ENCODE measurements at places on chromosomes 3 and 15.

DNA sequence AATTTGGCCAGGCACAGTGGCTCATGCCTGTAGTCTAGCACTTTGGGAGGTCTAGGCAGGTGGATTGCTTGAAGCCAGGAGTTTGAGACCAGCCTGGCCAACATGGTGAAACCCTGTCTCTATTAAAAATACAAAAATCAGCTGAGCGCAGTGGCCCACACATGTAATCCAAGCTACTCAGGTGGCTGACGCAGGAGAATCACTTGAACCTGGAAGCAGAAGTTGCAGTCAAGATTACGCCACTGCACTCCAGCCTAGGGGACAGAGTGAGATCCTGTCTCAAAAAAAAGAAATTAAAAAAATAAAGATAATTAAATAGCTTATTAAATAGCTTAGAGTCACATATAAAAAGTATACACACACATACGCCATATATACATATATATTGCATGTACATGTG lies 3.7 kb upstream of the TIPARP start:
- no peak for DNase-seq

DNA sequence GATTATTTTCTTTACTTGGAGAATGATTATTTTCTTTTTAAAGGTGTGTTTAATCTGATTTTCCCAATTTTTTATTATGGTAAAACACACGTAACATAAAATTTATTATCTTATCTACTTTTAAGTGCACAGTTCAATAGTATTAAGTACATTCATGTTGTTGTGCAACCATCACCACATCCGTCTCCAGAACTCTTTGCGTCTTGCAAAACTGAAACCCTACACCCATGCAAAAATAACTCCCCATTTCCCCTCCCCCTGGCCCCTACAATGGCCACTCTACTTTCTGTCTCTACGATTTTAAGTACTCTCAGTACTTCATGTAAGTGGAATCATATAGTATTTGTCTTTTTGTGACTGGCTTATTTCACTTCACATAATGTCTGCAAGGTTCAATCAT lies 230.7 kb downstream of the SATB1 start:
- no peak for DNase-seq

- no peak for DNase-seq
Observed at GRCh38 chr3:194197396-194197960, 61.5 kb downstream of the HES1 start.

DNA sequence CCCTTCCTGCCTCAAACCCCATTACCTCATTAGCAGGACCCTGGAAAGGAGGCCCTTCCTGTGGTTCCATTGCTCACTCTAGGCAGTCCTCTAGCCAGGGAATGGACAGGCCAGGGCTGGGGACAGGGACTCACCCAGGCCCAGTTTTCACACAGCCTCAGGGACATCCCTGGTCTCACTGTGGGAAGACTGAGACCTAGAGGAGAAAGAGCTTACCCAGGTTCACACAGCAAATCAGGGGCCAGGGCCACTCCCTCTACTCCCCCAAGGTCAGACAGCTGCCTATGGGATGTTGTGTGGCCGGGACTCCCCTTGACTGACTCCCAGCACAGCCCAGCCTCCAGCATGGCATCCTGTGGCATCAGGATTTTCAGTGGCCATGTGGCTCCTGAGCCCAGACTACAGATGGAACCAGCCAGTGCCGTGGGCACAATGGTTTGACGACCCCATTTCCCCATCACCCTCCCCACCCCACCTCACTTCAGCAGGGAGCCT lies 49.3 kb downstream of the ADAMTS7 start:
- no peak for DNase-seq

DNA sequence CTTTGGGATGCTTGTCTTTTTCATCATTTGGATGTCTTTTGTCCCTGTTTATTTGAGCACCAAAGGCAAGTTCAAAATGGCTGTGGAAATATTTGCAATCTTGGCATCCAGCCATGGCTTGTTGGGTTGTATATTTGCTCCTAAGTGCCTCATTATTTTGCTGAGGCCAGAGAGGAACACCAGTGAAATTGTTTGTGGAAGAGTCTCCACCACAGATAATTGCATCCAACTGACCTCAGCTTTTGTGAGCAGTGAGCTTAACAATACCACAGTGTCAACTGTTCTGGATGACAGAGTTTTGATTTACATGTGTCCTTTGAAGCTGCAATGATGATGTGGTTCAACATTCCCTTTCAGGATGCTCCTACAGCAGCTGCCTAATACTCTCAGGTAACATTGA lies 83.0 kb upstream of the KCNAB1 start:
- no peak for DNase-seq

GRCh38 chr15:76293361-76293760 lies 17.9 kb downstream of the ETFA start:
- no peak for DNase-seq

DNA sequence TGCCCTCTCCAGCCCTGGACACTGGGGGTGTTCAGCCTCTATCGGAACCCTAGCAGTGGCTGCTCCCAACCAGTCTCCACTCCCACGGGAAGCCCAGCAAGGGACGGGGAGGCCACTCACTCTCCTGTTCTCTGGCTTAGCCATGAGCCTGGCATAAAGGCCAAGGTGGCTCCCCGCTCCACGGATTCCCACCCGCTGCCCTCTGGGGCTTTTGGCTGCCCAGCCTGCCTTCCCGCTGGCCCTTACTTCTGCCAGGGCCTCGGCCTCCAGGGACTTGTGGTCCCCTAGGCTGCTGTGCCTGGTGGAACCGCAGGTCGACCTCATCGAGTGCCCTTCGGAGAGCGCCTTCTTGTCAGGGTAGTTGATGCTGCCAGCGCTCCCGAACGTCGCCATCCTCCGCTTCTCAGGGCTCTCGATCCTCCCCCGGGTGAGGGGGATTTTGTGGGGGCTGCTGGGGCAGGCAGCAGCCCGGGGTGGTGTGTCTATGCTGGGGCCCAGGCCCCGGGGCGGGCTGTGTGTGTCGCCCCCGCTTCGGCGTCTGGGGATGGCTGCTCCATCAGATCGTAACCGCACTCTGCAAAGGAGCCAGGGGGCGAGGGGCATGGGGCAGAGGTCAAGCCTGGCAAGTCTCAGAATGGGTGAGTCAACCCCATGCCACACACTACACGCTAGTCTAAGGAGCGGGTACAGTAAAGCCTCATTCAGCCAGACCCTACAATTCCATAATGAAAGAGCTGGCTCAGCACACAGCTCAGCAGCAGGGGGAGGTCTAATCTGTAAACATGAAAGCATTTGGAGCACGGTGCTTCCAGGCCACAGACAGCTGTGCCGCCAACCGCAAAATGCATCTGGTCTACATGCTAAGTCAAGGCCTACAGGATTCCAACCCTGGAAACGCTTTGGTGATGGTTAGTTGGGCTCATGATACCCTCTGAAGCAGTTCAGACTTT lies 27.3 kb upstream of the RAD18 start:
- no peak for DNase-seq

DNA sequence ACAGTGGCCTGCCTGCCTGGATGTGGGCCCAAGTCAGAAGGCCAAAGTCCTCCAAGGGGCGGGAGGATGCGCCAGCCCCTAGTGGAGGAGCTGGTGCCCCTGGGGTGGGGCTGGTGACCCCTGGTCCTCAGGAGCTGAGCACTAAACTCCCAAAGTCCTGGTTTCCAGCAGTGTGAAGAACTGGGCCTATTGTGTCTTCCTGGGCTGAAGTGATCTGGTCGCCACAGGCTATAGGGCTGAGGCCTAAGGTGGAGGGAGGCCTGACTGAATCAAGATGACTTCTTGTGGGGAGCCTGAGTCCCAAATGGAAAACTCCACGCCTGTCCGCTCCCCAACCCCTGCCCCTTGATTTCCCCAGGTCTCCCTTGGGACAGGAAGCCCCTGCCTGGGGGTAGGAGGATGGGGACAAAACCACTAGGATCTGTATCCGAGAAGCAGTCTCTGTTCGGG lies 753 bp upstream of the FES start:
- DNase-seq = no peak

- no peak for DNase-seq
Observed at GRCh38 chr3:139044366-139045210, at the start of gene PRR23C. Gene PRR23C, minus strand, starts transcription at chr3:139044892. Its CDS starts 272 bp downstream, at chr3:139044620.

DNA sequence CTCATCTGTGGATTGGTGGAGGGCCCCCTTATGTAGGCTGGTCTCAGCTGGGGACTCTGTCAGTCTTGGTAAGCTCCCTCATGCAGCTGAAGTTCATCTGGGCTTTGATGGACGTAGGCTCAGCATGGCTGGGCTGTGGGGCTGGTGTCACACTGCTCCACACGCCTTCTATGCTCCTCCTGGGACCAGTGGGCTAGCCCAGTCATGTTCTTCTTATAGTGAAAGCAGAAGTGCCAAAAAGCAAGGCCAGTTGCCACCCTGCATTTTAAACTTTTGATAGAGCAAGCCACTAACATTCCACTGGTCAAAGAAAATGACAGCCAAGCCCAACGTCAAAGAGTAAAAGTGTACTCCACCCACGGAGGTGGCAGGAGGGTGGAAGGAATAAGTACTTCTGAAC lies 165.5 kb downstream of the MEX3B start:
- no peak for DNase-seq

DNA sequence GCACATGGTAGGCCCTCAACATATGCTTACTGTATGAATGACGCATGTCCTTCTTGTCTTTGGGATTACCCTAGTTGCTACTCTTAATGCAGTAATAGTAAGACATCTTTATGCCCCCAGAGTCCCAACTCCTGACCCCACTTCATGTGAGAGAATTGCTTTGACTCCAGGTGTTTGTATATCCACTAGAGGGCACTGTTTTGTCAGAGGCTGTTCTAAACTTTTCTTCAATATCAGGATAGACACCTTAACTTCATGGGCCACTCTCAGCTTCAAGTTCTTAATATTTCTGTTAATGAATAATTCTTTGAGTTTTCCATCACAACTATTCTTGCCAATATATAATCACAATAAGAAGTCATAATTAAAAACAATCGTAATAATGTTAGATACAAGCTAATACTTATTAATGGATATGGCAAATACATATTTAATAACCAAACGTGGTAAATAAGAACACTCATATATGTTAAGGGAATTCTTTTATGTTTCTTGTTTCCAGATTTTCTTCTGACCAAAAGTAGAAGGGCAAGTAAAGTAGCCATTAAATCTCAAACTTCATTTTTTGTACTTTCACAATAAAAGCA lies 337.2 kb upstream of the DNAJC19 start:
- no peak for DNase-seq

GRCh38 chr3:65091565-65091964 lies 403.8 kb upstream of the ADAMTS9 start:
- DNase-seq = no peak

GRCh38 chr3:59237121-59237520 lies 187.3 kb upstream of the CFAP20DC start:
- no peak for DNase-seq

DNA sequence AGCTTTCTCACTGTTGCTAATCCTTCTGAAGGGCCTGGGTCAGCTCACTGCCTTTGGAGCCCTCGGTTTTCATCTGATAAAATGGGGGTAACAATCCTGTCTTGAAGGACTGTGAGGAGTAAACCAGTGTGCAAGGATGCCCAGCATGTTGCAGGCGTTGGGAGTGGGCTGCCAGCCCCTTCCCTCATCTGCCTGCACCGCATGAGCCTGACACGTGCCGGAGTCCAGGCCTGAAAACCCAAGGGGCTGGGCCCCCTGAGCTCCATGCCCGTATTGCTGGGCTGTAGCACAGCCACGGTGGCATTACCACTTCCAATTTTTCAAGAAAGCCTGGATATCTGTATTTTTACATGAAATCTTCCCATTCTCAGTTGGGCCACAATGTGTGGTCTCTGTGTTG lies 98.1 kb downstream of the DNAJB8 start:
- no peak for DNase-seq

DNA sequence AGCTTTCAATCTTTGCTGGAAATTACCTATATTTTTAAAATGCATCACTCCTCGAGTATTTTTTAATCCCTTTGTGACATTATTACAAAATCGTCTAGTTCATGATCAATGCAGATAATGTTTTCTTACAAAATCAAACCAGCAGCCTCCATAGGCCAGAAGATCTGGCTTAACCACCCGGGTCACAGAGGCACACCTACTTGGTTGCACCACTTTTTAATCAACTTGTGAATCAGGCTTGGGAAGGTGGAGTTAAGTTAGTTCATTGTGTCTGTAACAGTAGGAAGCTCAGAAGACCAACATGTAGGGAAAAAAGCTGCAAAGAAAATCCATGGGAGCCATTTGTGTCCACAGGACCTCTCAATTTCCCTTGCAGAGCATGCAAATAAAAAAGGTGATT lies 148.0 kb downstream of the TP63 start:
- no peak for DNase-seq

DNA sequence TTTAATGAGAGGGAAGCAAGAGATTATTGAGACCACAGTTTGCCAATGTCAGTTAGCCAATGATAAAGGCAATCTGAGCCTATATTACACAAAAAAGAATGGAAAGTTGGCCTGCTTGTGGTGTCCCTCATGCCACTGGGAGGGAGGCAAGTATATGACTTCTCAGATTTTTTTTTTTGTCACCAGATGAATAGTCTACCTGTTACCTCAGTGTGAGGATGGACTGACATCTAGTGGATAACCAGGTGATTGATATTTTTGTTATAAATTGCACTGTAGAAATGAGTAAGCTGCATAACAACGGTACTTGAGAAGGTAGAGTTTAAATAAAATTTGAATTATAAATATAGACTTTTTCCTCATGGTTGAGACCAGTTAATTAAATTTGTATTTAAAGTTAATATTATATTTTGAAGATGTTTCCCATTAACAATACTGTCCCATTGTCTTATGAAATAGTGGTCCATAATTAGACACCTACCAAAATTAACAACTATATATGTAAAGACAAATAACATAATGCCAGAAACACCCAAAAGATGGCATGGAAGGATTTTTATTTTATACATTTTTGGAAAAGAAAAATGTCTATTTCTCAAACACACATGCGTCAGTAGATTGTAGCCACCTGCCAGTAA lies 237.8 kb upstream of the GADL1 start:
- no peak for DNase-seq

- DNase-seq = no peak
Observed at GRCh38 chr3:73503781-73504180, 121.0 kb downstream of the PDZRN3 start.

DNA sequence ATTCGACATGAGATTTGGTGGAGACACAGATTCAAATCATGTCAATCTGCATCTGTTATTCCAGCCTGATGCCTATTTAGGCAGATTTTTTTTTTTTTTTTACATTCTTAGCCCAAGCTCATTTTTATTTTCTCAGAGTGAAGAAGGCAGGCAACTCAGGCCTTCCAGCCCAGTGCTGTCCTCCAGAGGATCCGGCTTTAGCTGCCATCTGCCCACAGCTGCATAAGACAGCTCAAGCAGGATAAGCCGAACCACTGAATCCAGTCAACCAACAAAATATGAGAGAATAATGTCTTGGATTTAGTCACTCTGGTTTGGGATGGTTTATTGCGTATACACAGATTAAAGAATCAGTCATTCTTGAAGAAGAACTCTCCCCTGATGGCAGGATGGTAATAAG lies 19.9 kb upstream of the COLQ start:
- no peak for DNase-seq

- no peak for DNase-seq
Observed at GRCh38 chr15:88246081-88246480, 10.5 kb downstream of the NTRK3 start.
